Renal cortical epithelial cell (primary cell): ENCODE measurements at places on chromosomes 12 and 14.

DNA sequence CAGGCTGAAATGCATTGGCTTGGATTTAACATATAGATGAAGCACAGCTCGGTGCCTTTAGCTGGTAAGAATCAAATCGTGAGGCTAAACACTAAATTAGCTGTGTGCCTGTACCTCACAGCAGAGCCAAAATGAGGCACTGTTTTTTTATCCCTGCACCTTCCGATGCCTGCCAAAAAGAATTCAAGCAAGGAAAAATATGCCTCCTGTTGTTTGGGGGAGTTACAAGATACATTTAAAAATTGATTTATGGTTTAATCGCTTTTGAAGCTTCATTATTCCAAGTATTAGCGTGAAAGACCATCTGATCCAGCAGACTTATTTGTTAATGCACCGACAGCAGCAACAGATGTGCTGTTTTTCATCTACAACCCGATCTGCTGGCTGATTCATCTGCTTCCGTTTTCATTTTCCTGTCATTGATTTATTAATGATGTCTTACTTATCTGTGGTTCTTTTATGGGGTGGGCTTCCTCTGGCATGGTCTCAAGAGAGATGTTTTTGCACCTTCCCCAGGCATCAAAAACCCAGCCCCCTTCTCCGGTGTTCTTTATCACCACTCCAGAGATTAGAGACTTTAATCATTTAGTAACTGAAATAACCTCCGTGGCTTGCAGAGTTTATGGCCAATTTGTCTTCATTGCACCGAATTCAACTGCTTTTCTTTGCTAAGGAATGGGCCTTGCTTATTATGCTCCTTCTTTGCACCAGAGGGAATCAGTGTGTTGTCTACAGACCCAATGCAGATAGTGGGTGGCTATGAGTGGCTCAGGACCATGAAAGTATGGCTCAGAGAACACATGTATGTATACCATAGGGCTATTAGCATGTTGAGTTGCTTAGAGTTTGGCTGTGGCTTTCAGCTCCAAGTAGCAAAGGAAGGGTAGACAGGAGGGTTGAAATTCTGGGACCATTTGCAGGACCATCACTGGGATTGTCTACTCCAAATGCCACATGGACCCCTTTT is 166.8 kb upstream of the TMEM260 start:
- DNase-seq, result no peak

DNA sequence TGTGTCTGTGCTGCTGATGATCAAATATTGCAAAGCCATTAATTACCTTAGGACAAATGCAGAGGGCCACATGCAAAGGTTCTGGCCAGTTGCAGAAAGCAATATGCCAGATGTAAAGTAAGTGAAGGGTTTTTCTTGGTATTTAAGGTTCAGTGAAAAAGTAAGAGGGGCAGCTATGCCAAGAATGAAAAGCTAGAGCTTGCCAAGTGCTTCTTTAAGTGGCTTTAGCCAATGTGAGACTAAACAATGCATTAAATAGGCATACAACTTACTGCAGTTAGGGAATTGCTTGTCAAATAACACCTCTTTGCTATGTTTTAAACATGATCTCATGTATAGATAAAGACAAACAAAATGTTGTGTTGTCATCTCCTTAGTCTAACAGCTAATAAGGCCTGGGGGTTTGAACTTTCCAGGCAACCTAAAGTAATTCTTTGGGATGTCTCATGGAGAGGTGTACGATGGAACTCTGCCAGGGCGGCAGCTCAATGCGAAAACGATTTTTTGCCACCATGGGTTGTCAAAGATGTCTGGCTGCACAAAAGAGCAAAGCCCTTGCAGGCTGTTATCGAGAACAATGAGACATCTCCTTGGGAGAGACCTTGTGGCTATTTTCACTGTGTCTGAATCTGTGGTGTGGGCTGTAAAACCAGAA is 12.0 kb downstream of the IGF1 start:
- no peak for DNase-seq

GRCh38 chr14:100504372-100505078 is 82.7 kb downstream of the BEGAIN start:
- peak; percentile 6 for DNase-seq

DNA sequence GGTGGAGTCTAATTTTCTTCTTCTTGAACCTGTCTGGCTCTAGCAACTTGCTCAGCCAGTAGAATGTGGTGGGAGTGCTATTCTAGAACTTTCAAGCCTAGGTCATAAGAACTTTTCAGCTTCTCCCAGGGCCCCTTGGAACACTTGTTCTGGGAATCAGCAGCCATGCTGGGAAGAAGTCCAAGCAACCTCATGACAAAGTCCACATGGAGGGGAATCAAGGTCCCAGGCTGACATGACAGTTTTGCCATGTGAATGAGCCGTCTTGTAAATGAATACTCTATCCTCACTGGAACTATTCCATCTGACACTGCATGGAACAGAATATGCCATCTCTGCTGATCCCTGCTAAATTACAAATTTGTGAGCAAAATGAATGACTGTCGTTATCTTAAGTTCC is 214.2 kb upstream of the TBX3 start:
- DNase-seq, result no peak

DNA sequence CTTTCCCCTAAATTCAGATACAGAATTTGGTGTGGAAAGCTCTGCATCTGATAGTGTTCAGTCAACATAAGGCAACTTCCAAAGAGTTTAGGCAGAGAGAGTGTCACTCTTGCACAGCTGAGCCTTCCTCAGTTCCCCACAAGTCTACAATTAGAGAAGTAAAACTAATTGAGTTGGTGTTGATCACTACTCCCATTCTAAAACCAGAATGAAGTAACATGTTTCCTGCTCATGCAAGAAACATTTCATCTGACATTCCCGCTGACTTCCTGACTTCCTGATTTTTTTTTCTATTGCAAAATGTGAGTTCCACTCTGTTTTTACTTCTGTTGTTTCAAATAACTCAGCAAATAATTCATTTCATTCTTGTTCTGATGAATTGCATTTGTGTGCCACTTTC is 271.0 kb downstream of the ALG10B start:
- no peak for DNase-seq

GRCh38 chr12:111335811-111336210 is 33.1 kb downstream of the PHETA1 start:
- DNase-seq, result no peak

DNA sequence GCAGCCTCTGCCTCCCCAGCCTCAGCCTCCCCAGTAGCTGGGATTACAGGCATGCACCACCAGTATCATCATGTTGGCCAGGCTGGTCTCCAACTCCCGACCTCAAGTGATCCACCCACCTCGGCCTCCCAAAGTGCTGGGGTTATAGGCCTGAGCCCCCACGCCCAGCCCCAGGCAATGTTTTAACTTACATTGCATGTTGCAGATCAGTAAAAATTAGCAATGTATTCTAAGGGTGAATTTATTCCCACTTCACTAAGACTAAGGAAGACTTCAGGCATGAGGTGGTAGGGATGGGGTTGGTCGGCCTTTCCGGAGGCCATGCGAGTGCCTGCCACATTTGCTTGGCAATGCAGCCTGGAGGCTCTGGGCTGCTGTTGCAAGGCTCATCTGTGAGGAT is 66.8 kb upstream of the JDP2 start:
- no peak for DNase-seq

DNA sequence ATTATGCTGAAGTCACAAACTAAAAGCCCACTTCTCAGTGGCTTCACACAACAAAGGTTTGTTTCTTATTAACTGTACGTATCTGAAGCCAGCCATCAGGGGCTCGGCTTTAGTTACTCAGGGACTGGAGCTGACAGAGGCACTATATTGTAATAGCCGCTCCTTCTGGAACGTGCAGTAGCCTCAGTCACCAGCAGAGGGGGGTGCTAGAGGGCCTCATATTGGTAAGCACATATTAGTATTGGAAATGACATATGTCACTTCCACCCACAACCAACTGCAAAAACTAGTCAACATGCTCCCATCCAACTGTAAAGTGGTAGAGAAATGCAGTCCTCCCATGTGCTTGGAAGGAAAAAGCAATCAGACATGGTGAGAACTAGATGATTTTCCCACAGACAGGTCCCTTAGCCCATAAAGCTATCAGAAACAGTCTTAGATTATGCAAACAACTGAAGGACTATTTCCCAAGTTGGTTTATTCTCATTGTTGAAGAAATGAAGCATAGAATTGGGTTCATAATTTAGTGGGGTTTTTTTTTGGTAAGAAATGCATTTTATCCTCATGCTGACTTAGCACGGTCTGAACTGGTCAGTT is 183.6 kb upstream of the G2E3 start:
- DNase-seq, result peak; percentile 26

- DNase-seq, result no peak
These were observed 283.8 kb downstream of the PAWR start for GRCh38 chr12:79406993-79407392.

- peak; percentile 90 for DNase-seq
These were observed 75.6 kb downstream of the ESR2 start for GRCh38 chr14:64218344-64219240.

- peak; percentile 62 for DNase-seq
These were observed 30.4 kb downstream of the DLGAP5 start for GRCh38 chr14:55160989-55161388.

DNA sequence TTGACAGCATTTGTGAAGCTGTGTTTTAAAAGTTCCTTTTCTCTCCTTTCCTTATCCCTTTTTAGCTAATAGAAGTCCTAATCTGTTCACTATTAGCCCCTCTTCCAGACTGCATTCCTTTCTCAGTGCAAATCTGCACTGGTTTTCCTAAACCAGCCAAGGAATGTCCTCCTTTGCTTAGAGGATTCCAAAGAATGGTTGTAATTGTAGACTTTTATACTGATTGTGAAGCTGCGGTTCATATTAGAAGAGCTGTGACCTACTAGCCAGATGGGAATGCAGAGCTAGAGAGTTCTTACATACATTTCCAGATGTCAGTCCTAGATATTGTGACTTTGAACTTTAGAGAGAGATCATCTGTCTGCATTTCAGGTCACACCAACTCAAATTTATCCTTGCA is 79.8 kb downstream of the MYRFL start:
- DNase-seq, result no peak

DNA sequence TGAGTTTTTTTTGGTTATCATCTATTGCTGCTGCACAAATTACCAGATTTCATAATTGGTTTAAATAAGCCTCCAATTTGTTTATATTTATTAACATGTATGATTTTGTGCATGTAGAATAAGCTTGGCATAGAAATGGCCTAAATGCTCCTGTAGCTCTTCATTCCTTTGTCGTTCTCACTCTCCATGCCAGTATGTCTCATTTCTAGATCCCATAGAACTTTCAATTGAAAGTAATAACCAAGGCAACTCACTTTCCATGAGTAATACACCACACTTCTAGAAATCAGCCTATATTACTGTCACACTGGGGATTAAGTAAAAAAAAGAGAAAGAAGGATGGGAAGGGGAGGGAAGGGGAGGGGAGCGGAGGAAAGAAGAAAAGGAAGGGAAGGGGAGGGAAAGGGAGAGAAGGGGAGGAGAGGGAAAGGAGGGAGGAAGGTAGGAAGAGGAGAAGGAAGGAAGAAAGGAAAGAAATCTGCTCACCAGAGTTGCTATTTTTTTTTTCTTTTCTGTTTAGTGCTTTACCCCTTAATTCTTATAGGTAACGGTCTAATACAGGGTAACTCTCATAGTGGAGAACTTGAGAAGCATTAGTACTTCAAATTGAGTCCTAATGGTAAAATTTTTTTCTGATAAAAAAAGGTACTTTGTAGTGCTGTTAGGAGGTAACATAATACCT is 45.6 kb downstream of the MDM2 start:
- no peak for DNase-seq

DNA sequence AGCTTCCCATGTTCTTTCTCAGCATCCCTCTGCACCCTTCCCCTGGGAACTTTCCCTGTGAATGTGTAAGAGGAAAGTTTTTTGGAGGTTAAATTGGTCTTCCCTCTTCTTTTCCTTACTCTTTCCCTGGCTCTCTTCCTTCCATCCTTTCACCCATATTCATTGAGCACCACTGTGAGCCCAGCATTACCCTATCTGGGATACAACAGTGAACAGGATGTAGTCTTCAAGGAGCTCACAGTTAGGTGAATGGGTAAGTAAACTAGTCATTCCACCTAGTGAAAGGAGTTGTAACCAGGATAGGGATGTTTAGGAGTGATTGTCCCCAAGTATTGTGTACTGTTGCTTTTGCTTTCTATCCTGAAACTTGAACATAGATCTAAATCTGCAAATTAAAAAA is 123.8 kb downstream of the MYRFL start:
- no peak for DNase-seq

DNA sequence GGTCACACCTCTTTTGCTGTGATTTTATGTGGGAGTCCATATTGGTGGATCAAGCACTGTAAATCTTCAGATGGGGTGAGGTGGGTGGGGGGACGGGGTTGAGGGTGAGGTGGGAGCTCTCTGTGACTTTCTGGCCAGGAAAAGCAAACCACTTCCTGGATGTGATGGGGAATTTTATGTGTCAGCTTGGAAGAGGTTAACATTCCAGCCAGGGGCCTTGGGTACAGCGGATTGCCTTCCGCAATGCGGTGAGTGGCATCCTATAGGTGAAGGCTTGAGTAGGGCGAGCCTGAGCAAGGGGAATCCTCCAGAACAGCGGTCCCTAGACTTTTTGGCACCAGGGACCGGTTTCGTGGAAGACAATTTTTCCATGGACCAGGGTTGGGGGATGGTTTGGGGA is 36.2 kb downstream of the DLK1 start:
- no peak for DNase-seq

- DNase-seq, result no peak
These were observed 553 bp upstream of the DAZAP2 start for GRCh38 chr12:51238037-51238509.

- no peak for DNase-seq
These were observed 32.7 kb upstream of the OXA1L start for GRCh38 chr14:22733829-22734228.

GRCh38 chr12:116794725-116795124 is 56.6 kb downstream of the RNFT2 start:
- peak; percentile 64 for DNase-seq

DNA sequence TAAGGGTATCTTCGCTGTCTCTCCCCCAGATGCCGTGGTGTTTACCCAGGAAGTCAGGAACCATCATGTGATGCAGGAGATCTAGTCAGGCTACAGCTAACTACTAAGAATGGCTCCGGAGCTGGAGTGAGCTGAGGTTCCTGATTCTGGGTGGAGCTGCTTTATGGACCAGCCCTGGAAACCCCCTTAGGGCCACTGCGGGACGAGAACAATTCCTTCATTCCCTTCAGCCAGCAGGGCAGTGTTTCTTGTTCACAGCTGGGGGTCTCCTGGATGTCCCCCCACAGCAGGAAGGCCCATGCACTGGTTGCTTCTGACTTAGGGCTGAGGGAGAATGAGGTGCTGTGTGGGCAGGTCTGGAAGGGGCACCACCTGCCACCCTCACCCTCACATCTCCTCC is 199.3 kb downstream of the ADGRD1 start:
- no peak for DNase-seq

GRCh38 chr12:15855646-15856045 is 26.5 kb upstream of the STRAP start:
- peak; percentile 57 for DNase-seq

- peak; percentile 2 for DNase-seq
These were observed 94.1 kb upstream of the BMP4 start for GRCh38 chr14:54050759-54051158.
